ENCODE measurements at places on chromosomes 3 and 15.
A peak's percentile ranks its signal among the peaks of the same experiment; 100 is the strongest.

GRCh38 chr15:87942316-87942715 lies 314.2 kb downstream of the NTRK3 start:
- DNase-seq, result no peak

DNA sequence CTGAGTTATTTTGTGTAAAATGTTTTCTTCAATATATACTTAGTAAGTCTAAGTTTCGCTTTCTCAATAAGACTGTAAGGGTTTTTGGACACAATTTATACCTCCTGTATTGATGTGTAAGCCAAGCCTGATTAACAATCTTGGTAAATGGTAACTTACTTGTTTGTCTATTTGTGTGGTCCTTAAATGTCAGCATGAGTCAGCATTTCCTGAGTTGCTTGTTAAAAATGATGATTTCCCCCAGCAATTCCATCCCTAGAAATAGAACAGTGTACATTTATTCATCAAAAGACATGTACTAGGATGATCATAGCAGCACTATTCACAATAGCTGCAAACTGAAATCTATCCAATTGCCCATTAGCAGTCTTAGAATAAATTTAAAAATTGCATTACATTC lies 53.4 kb upstream of the LRIG1 start:
- DNase-seq, result no peak

- DNase-seq, result no peak
These were observed 667.1 kb downstream of the NAALADL2 start for GRCh38 chr3:175526191-175526590.

- no peak for DNase-seq
These were observed 23.5 kb downstream of the OCA2 start for GRCh38 chr15:28075573-28075972.

- DNase-seq, result peak; percentile 90
These were observed 68.3 kb upstream of the GLCE start for GRCh38 chr15:69092159-69092558.

DNA sequence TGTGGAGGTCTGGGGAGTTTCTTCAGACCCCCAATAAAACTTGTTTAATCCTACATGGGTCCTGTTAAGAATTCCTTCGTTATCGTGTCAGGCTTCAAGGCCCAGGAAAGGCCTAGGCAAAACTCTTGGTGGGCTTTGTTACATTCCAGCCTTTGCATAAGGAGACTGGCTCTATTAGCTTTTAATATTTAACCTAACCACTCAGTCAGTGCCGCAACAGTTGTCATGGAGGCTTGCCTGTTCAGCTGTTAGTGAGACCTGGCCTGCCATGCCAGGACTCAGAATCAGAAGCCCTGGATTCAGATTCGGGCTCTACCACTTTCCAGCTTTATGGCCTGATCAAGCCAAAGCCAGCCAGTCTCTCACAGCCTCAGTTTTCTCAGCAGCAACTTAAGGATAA lies 19.6 kb downstream of the EIF1B start:
- no peak for DNase-seq

DNA sequence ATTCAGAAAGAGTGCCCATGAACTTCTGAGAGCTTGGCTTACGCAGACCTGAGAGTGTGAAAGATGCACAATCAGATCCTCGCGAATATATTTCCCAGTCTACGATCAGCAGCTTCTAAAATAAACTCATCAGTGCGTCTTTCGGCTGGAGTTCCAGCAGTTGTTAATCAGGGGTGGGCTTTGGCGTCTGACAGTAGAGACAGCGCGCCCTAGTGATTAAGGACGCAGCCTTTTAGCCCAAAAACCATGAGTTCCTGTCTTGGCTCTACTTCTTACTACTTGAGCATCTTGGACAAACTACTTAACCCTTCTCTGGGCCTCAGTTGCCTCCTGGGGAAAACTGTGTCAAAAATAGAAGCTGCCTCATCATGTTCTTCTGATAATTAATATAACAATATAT lies 15.8 kb upstream of the ARRDC4 start:
- no peak for DNase-seq

DNA sequence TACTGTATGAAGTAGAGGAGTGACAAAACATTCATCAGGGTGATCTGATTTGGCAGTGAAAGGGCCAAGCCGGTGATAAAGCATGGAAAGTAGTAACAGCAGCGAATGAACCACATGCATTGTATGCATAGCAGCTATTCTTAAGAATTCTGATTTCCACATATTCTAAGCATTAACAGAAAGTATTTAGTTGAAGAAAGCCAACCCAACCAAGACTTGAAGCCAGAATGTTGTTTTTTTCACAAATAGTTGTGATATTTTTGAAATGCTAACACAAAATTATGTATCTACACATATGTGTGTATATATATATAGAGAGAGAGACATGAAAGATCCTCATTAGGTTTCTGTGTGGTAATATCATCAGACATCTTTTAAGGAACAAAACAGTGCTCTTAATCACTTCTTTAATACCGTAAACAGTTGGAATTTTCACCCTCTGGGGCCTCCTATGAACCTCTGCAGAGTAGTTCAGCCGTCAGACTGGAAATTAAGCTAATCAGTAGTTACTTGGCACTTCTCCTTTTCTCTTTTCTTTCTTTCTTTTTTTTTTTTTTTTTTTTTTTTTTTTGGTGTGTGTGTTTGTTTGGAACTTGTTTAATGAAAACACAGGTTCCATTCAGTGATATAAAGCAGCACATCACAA lies 139.6 kb downstream of the CMSS1 start:
- no peak for DNase-seq

GRCh38 chr3:64174328-64174727 lies 50.9 kb downstream of the PRICKLE2 start:
- no peak for DNase-seq

GRCh38 chr15:69253156-69253555 lies 45.6 kb upstream of the PAQR5 start:
- peak; percentile 81 for DNase-seq

DNA sequence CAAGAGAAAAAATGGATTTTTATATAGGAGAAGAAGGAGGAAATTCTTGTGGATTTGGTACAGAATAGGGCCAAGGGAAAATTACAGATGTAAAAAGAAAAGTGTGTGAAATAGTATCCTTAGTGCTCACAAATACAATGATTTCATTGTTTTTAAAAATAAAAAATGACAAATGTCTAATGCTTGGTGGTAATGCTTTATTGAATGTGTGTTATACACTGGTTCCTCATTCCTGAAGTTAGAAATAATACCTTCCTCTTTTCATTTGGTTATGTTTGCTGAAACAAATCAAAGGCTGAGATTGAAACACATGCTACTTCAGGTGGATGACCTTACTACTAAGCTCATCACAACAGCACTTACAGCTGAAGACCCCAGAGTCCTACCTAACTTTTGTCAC lies 37.7 kb upstream of the CCR2 start:
- no peak for DNase-seq
